ENCODE measurements at places on chromosomes 4 and X.

DNA sequence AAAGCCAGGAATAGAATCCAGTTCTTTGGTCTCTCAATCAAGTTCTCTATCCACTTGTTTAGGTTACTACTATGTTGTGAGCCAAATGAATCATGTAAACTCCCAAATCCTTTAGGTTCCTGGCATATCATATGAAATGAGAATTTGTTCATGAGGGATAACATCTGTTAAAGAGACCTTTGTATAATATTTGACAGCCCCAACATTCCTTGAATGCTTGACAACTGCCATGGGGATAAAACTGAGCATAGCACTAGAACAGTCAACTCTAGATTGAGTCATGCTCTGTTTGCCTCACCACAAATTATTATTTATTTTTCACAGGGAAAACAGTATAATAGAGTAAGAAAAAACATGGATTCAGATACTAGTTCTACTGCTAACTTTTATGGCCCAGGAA, 93.3 kb downstream of the NAA11 start:
- DNase-seq: no peak

DNA sequence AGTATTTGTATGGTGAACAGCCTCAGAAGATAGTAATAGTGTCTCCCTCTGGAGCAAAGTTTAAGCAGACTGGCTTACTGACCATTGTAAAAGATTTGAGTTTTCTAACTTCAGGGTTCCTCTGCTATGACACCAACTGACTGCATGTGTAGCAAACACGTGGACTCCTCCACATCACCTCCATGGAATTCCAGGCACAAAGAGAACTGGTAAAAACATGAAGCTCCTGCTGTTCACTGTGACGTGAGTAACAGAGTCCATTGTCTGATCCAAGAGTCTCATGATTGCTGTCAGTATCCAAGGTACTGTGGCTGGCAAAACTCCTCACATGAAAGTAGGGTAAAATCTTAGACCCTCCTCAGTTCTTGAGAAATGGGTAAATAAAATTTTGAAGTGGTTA, 107.6 kb upstream of the FAM9B start:
- no peak for DNase-seq

DNA sequence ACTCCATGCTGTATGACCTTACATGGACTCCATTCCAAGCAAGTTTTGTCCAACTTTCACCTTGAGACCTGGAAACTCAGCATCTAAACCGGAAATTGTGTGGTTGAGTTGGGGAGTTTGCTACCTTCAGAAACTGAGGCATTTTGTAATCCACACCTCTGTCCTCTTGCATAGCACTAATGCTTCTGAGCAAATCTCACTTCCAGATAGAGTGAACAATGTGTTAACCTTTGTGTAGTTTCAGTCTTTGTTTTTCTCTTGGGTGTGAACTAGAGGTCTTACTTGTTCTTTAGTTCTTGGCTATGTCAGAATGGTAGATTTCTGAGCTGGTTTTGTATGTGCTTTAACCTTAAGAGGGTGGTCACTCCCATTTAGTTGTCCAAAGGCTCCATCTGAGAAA, 48.1 kb upstream of the TCEAL2 start:
- DNase-seq: no peak

DNA sequence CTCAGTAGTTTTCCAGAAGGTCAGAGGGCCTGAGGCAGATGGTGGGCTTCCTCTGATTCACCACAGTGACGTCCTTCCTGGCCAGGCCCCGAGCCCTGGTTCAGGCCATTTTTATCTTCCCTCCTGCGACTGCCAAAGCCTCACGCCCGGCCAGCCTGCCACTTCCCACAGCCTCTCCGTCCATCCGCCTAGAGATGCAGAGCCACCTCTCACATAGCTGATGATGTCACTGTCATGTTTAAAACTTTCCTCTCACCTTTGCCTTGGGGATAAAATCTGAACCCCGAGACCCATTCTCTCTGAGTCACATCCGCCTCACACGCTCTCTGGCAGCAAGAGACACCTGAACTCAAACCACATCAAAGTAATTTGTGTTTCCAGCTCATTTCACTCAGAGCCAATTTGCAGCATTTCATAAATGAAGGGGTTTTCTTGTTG, 175.3 kb downstream of the QDPR start:
- DNase-seq: no peak

DNA sequence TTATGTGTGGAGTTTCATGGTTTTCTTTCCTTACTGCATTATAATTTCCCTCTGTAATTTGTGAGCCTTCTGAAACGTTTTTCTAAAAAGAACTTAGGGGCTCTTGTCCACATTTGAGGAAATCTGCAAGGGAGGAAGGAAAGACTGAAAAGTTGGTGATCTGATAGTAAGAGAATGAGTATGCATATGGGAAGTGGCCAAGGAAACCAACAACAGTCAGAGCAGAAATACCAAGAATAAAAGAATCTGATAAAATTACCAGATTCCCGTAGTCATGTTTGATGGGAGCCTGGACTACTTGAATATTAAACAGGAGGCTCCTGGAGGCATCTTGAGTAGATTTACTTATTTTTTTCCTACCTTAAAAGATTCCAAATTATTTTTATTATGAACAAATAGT, 50.1 kb downstream of the MEPE start:
- no peak for DNase-seq
